ENCODE measurements at places on chromosomes 3 and 15. TPM values are rescaled to one million over a fixed set of nuclear protein-coding genes. Genes with fewer than 3 reads are reported as not detected.

- DNase-seq: no peak
These were observed 27.6 kb downstream of the PLXNB1 start for GRCh38 chr3:48402281-48402732.

GRCh38 chr3:12352253-12352652 is 63.4 kb downstream of the PPARG start:
- no peak for DNase-seq

LXN gene
- 36.5 TPM for polyA plus RNA-seq

- no peak for DNase-seq
These were observed 17.1 kb downstream of the PAK2 start for GRCh38 chr3:196756732-196757131.

- DNase-seq: no peak
These were observed 289.8 kb downstream of the ZBTB20 start for GRCh38 chr3:114857299-114857701.

GATM gene
- 3.7 TPM for polyA plus RNA-seq

GRCh38 chr3:177364236-177364635 is 167.0 kb upstream of the TBL1XR1 start:
- no peak for DNase-seq

DPH3 gene
- polyA plus RNA-seq: 20.3 TPM

DNA sequence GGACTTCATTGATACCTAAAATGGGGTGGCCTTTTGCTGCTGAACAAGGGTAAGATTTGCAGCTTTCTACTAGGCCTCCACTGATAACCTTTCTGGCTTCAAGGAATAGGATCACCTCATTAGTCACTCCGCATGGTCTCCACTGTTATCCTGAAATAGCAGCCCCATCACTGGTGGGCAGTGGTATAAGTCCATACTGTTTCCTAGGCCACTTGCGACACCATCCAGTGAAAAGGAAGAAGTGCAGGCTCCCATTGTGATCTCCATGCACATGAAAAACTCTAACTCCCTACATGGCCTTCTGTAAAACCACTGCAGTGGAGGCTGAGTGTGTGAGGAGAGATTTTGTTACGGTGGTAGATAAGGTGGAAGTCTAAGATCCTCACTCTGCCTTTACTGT is 1455.9 kb downstream of the SI start:
- DNase-seq: peak; percentile 10

ASB14 gene
- polyA plus RNA-seq: 0.03 TPM

ISL2 gene
- 3.2 TPM for polyA plus RNA-seq

IGF1R gene
- 48.4 TPM for polyA plus RNA-seq

DNA sequence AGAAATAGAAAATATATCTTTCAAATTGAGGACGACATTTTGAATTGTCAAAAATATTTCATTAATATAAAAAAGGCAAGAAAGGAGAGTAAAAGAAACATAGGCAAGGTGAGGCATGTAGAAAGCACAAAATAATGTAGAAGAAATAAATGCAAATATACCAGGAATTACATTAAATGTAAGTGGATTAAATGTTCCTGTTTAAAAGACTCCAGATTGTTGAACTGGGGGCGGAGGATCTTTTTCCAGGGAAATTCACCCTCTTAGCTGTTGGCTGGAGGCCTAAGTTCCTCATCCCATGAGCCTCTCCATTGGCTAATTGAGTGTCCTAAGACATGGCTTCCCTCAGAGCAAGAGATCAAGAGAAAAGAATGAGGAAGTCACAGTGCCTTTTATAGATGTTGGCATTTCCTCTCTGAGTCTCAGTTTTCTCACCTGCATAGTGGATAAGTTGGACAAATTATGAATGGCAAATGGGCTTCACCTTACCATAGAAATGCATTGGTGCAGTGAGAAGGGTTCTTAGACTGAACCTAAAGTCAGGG is 147.4 kb upstream of the SMAD3 start:
- DNase-seq: no peak

SCN11A gene
- 0.01 TPM for polyA plus RNA-seq

GRCh38 chr15:63893866-63894661 is 60.3 kb upstream of the HERC1 start:
- no peak for DNase-seq

SLC4A7 gene
- polyA plus RNA-seq: 33.6 TPM

DNA sequence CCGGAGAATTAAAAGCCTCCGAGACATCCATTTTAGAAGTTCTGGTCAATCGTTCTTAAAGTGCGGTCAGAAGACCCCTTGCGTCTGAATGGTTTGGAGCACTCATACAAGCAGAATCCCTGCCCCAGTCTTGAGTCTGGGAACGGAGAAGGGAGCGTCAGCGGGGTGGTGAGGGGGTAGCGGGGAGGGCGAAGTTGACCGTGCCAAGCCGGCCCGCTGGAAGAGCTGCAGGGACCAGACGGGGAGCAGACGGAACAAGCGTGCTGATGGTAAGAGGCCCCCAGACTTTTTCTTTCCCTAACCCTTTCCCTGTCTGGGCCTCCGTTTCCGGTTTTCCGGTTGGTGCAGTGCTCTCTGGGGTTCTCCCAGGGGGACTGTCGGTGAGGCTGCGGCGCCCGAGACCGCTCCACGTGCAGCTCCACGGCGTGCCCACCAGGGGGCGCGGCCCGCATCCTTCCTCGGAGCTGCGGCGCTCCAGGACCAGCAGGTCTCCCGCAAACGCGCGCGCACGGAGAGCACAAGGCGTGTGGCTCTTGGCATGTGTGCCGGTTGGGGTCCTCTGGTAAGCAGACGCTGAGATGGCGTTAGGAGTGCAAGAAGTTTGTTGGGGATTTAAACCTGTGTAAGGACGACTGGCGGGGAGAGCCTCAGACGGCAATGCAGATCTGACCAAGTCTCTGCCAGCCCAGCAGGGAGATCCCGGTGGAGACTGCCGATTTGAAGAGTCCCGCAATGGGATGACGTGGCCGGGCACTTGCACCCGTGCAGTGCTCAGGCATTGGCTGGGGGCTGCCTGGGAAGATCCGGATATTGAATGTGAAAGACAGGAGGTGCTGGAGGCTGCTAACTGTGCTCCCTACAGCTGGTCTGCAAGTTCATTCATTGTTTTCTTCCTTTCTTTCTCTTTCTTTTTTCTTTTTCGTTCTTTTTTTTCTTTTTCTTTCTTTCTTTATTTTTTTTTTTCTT is 19.2 kb upstream of the CORO2B start:
- DNase-seq: peak; percentile 84

DNA sequence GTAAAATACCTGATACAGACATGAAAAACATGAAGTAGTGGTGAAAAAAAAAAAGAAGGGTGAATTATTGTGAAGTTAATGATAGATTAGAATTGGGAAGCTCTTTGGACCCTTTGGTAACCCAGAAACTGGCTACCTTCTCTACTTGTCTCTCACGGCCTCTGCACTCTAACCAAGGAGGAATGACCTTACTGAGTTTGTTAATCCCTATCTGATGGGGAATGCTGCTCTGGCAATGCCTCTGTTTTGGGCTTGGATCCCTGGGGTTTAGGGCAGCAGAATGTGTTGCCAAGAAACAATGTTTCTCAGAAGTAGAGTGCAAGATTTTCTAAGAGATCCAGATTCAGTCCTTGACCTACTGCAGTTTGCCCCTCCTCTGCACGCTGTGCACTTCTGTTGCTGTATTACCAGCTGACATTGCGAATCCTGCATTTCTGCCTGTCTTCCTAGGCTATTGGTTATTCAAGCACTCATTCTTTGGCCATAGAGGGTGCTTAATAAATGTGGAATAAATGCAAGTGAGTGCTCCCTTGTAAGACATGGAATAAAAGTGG is 49.2 kb upstream of the MAP3K13 start:
- no peak for DNase-seq

DNA sequence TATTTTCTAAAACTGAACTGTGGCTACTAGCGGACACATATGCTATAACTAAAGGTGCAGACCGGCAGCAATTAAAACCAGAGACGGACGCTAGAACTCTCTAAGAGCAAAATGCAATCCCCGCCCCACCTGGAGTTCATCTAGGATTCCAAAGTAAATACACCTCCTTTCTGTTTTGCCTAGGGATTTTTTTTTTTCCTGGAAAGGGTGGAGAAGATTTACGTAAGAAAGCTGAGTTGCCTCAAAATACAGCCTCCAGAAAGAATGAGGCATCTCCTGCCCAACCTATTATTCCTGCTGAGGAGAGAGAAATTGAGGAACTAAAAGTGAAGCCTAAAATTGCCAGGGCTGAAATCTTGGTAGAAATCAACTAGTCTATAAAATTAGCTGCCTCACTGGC is 150.2 kb downstream of the TP63 start:
- no peak for DNase-seq

MYRIP gene
- polyA plus RNA-seq: not detected

DNA sequence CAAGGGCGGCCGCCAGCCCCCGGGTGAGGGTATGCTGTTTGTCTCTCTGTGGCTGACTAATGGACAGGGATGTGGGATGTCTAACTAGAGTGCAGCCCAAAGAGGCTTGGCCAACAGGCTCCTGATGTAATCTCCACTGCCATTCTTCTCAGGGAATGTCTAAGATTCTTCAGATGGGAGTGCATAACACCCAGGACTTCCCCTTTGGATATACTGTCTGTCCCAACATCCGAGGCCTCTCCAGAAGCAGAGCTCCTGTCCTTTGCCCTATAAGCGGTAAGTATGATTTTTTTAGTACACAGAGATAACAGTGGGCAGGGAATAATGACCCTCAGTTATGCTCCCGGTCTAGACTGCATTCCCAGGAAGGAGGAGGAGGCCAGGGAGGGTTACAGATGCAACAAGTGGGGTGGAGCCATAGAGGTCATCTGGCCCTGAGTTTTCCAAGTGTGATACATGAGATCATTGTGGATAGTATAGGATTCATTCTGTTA is 62.5 kb upstream of the SLCO2A1 start:
- DNase-seq: peak; percentile 3

CHRNA5 gene
- 29.8 TPM for polyA plus RNA-seq

ZPLD1 gene
- polyA plus RNA-seq: 0.05 TPM

DNA sequence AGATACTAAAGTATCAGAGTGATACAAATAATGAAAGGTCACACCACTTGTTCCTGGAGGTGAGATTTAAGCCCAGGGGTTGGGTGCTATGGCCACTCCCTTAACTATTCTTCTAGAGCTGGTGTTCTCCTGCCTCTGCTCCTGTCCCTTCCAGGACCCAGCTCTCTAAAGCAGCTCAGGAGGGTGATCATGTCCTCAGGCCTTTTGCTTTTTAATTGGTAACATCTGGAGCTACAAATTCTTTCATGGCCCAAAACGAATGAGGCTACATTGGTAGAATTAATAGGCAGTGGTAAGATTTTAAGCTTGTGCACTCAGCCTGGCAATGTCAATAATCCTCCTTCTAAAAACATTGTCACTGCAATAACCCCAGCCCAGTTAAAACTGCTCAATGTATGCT is 38.2 kb upstream of the CNOT10 start:
- DNase-seq: no peak

RARB gene
- 24.5 TPM for polyA plus RNA-seq

COL6A5 gene
- not detected for polyA plus RNA-seq

DNA sequence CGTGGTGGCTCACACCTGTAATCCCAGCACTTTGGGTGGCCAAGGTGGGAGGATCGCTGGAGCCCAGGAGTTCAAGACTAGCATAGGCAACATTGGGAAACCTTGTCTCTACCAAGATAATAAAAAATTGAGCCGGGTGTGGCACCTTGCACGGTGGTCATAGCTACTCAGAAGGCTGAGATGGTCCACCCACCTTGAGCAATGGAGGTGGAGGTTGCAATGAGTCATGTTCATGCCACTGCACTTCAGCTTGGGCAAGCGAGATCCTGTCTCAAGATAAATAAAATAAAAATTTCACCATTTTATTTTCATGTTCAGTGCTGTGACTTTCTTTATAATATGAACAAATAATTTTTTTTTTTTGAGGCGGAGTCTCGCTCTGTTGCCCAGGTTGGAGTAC is 12.5 kb downstream of the MAPK6 start:
- peak; percentile 61 for DNase-seq

DNA sequence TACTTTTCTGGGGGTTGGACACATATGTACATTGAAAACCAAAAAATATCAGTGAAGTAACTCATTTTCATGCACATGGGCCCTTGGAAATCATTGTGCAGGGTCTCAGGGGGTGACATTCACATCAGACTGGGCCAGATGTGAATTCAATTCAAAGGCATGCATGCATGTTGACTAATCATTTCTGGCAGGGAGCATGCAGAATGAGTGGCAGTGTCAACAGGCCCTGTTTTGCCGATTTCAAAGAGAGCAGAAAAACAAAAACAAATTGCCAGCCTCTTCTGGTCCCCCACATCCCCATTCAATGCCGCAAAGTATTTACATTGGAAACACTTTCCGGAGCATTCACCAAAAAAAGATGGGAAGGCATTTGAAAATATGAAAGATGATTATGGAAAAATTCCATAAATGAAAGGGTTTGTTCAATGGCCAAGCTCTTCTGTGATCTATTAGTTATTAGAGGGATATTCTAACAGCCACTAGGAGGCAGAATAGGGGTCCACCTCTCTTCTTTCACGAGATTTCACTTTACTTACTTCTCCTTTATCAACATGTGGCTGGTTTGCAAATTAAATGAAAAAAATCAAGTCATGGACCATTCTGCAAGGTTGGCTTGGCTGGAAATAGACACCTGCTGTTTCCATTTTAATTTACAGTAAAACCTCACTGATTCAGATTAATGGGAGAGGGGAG is 119.9 kb upstream of the FEZF2 start:
- no peak for DNase-seq

LRRC34 gene
- not detected for polyA plus RNA-seq

STARD5 gene
- 2.1 TPM for polyA plus RNA-seq

All from A549 (cell line).